ENCODE measurements at places on chromosomes 3 and 15.
A peak's percentile ranks its signal among the peaks of the same experiment; 100 is the strongest.

- no peak for DNase-seq
Measured at GRCh38 chr3:44442596-44443309, 34.7 kb downstream of the ZNF445 start.

DNA sequence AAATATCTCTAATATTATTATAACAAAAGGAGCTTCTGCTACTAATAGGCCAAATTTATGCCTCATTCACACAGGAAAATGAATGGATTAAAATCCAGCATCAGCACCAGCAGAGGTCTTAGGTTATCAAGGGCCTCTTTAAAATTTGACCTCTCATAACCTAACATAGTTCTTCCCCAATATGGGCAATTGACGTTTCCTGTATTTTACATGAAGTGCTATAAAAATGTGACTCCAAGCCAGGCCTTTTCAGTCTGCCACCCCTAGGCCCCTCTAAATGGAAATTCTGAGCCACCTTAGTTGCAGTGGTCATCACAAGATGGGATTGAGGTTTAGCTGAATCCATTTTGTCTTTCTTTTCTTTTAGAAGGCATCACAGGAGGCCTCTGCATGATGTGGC lies 70.1 kb downstream of the CASR start:
- no peak for DNase-seq

GRCh38 chr3:182364723-182365650 lies 428.3 kb upstream of the ATP11B start:
- no peak for DNase-seq

- DNase-seq: no peak
Measured at GRCh38 chr3:10804183-10804648, 11.8 kb upstream of the SLC6A11 start.

GRCh38 chr3:23726811-23727548 lies 78.8 kb upstream of the UBE2E1 start:
- DNase-seq: no peak

DNA sequence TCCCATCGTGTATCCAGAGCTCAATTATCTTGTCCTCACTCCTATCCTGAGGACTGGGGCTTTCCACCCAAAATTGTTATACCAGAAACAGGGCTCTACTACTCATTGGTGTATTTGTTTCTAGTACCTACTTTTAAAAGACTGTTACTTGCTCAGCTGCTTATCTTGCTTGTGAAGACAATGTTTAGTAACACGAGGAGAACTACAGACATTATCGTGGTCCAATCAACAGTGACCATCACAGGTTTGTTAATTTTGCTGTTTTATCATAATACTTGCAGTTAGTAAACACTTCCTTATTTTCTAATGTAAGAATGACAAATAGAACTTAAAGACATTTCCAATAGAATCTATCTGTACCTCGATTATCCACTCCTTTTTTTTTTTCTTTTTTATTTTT lies 13.5 kb downstream of the LRCH3 start:
- no peak for DNase-seq

GRCh38 chr3:40779039-40779438 lies 254.3 kb downstream of the ZNF621 start:
- no peak for DNase-seq

DNA sequence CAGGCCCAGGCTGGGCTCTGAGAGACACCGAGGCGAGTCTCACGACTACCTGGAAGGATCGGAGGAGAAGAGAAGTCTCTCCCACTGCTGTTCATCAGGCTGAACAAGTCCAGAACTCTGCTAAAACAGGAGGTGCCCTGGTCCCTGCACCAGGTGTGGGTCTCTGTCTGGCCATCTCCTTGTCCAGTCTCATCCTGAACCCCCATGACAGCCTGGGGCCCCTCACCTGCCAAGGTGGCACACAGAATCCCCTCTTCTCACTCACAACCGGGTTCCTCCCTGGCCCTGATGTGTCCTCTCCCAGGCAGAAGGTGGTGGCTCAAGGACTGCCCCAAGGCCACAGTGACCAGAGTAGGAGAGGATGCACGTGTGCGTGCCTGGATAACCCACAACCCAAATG lies 34.1 kb downstream of the WNT7A start:
- no peak for DNase-seq

DNA sequence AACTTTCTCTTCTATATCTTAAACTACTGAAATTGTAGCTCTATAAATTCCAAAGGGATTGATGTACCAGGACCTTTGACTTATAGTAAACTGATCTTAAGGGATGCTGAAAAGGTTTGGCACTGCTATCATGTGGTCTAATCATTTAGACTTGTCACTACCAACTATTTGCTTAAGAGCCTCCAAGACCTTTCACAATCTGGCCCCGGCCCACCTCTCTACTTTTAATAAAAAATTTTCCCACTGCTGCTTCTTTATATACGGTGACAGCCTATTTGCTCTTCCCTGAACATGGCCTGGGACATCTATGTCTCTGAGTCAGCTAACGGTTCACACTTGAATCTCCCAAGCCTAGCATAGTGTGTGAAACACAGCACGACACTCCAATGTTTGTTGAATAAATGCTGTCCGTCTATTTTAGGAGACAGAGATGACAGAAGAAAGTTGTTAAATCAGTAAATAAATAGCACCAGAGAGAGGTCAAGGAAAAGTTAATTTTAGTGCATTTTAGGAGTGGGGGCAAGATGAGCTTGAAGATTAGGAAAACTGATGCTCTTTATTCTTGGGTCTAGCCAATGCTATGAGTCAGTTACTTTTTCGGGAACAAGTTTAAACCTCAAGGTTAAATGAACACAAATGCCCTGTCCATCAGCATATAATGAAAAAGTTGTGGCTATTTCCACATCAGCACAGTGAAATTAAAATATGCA lies 212.9 kb downstream of the TIGIT start:
- DNase-seq: no peak

DNA sequence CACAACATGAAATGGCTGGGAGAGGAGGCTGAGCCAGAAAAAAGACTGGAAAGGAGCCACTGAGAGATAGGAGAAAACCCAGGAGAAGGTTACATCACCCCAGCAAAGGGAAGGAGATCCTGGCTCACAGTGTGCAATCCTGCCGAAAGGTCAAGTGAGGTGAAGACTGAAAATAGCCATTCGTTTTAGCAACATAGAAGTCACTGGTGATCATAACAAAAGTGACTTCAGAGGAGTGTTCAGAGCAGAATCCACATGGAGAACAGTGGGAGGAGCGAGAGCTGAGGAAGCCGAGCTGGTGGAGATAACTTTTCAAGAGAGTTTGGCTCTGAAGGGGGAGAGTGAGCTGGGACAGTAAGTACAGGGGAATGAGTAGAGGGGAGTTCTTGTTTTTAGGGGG lies 5.4 kb upstream of the HEG1 start:
- DNase-seq: no peak

GRCh38 chr15:31609258-31609681 lies 282.6 kb downstream of the KLF13 start:
- no peak for DNase-seq

GRCh38 chr3:115350606-115351005 lies 203.5 kb upstream of the ZBTB20 start:
- DNase-seq: no peak

- no peak for DNase-seq
Measured at GRCh38 chr3:10992017-10992942, at the start of gene SLC6A1. Gene SLC6A1, plus strand, starts transcription at chr3:10992748. Its CDS starts 24,464 bp downstream, at chr3:11017212.

- DNase-seq: no peak
Measured at GRCh38 chr3:34919025-34919424, 720.3 kb upstream of the ARPP21 start.

- DNase-seq: no peak
Measured at GRCh38 chr3:31384117-31384516, 148.6 kb upstream of the STT3B start.

DNA sequence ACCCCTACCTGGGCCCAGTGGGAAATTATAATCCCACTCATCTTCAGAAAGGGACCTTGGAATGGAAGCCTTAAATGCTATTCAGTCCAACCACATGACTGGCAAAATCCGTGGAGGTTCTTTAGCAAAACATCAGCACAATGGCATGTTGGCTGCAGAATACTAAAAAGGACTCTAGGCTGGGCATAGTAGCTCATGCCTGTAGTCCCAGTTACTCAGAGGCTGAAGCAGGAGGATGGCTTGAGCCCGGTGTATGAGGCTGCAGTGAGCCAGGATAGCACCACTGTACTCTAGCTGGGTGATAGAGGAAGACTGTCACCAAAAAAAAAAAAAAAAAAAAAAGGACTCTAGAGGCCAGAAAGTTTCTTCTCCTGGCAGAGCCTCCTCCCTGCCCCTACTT lies 60.6 kb upstream of the RYK start:
- DNase-seq: no peak

DNA sequence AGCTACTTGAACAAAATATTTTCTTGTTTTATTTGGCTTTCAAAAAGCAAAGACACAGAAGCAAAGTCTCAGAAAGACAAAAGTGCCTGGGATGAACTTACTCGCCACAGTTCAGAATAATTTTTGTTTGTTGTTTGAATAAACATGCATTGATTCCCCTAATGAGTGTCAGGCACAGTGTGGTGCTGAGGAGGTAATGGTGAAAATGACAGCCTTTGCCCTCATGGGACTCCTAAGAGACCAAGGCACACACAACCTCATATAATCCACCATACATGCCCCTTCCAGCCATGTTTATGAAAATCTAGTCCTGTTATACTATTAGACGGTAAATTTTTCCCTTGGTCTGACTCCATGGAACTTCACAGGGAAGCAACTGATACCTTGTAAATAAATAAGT lies 2.5 kb downstream of the GOLIM4 start:
- no peak for DNase-seq

- no peak for DNase-seq
Measured at GRCh38 chr3:114619771-114620170, 325.9 kb downstream of the TIGIT start.

DNA sequence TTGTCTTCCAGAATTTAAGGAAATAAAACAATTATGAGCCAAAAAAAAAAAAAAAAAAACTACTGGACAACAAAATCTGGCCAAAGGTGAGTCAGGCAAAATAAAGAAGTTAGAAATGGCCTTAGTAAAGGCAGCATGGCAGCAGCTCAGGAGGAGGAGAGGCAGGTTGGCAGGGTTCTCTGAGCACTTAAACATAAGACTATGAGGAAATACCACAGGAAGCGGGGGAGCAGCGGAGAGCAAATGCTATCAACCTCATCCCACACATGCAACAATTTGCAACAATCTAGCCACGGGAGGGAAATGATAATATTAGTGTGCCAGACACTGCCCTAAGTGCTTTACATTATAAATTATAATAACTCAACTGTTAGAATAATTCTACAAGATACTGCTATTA lies 247.3 kb upstream of the NSMCE3 start:
- no peak for DNase-seq

DNA sequence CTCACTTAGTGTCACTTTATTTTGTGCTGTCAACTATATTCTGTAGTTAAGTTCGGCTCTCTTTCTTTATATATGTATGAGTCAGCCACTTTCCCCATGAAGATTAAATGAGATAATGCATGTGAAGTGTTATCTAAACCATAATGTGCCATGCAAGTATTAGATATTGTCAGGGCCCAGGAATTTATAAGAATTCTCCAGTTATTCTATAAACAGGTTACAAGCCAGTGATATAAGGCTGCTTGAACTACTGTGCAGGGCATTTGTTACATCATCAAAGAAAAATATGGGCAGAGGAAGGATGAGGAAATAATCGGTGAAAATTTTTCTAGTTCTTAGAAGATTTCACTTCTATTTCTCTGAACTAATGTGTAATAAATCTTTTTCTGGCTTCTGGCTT lies 1049.0 kb upstream of the NR2F2 start:
- no peak for DNase-seq

DNA sequence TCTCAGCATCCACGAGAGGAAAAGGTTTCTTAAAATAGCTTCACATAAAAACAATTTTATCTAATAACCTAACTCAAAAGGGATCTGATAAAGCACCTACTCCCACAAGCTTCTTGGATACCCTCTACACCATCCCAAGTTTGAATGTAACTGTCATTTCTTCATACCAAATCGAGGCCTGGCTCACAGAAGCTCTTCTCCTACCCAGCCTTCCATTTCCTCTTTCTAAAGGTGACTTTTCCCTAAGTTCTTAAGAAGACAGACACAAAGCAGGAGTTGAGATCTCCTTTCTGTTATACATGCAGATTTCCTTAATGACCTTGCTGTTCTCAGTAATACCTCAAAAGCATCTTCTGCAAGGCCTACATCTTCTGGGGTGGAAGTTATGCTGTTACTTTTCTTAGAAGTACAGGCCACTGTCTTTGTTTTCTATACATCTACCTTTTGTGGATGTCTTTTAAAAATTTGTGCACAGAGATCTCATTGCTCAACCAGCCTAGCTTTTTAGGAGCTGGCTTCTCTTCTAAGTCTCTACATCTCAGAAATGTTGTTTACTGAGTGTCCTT lies 3.4 kb upstream of the LRRIQ4 start:
- DNase-seq: no peak

- DNase-seq: no peak
Measured at GRCh38 chr15:39529457-39529856, 51.4 kb upstream of the THBS1 start.

DNA sequence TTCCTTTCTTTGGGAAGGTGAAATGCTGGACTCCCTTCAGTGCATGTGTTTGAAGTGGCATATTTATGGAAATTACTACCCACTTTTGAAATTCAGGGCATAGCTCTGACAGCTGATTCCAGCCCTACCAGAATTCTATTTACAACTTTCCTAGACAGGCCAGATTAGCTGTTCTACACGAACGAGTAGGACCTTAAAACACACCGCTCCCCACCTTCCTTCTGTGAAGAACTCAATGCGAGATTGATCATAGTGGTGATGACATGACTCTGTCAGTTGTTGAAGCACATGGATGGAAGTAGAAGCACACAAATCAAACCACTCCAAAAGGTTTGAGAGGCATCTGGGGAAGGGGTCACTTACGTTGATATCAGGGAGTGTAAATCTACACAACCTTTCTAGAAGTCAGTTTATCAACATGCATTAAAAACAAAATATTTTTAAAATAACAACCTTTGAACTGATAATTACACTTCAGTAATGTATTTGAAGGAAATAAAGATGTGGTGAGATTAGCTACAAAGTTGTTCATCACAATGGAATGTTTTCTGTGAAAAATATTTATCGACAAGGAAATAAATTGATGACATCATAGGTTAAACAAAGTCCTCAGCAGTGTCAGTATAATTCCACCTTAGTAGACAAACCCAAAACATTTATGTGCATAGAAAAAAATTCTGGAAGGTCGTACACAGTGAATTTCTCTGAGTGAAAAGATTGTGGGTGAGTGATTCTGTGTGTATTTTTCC lies 29.8 kb downstream of the RARB start:
- no peak for DNase-seq

GRCh38 chr3:149003653-149004305 lies 12.4 kb downstream of the GYG1 start:
- DNase-seq: no peak

GRCh38 chr3:52299879-52300611 lies 12.4 kb downstream of the GLYCTK start:
- no peak for DNase-seq

DNA sequence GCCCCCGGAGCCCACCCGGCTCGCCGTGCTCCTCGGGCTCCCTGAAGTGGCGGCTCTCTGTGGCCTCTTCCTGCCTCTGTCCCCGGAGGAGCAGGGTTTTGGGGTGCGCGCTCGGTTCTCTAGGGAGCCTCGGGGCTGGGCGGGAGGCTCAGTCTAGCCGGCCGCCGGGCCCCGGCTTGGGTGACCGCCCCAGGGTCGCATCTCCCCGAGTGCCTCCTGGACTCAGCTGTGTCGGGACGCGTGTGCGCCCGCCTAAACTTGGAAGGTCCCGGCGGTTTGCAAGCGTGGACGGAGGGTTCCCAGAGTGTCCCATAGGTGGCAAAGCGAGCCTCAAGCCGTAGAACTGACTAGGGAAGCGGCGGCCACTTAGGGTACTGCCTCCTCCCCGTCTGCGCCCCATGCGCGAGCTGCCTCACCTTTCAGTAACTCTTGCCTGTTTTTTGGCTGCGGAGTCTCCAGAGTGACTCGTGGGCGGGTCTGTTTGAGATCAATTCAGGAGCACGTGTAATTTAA lies 601 bp downstream of the ACTL6A start:
- peak; percentile 89 for DNase-seq

GRCh38 chr15:57332326-57332725 lies 44.0 kb upstream of the CGNL1 start:
- no peak for DNase-seq
